Chondrocyte (in vitro differentiated cells): ENCODE measurements at places on chromosomes 1 and 21. TPM values are rescaled to one million over a fixed set of nuclear protein-coding genes. Genes with fewer than 3 reads are reported as not detected.
A peak's percentile ranks its signal among the peaks of the same experiment; 100 is the strongest.

DNA sequence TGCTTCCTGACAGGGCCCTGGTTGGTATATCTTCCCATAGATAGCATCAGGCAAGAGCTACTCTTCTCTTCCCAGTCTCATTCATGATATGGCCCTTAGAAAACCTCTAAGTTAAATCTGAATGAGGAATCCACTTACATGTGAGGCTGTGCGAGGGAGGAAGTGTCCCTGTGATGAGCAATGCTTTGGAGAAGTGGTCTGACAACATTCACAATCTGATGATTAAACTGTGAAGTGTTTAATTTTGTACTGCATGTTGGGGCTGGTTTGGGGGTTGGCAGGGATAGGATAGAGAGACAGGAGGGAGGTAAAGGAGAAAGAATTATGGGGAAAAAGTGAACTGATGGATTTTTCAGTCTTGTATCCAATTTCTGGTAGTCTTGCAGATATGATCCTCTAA, 421.2 kb upstream of the DAB1 start:
- no peak overlapping the region for H3K27ac ChIP-seq
- no peak for DNase-seq
- no peaks in the 10 kb centered on the region for H3K27me3 ChIP-seq
- peaks cover 21% of the 10 kb centered on the region for H3K4me1 ChIP-seq
- no peaks in the 10 kb centered on the region for H3K36me3 ChIP-seq
- no peak overlapping the region for H3K4me3 ChIP-seq

DNA sequence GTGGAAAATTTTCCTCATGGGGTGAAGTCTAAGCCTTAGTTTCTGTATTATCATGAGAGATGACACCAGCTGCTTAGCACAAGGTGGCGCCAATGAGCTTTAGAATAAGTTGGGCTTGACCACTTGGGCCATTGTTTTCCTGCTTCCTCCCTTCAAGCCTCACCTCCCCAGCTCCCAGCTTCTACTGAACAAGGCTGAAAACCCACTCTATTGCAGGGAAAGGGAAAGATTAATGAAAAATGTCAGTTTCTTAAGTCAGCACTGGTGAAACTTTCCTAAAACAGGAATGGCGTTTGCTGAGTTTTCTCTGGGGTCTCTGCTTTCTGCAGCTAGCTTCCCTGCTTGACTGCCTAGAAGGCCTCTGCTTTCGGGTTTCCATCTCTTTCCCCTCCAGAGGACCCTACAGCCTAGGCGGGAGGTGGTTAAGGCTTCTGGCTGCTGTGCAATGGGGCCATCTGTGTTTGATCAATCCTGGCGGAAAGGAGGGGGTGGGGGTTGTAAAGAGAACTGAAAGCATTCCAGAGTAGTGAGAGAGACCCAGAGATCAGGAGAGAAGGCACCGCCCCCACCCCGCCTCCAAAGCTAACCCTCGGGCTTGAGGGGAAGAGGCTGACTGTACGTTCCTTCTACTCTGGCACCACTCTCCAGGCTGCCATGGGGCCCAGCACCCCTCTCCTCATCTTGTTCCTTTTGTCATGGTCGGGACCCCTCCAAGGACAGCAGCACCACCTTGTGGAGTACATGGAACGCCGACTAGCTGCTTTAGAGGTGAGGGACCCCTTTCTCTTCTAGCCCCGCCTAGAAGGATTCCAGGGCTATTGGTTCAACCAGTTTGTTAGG, at the start of gene OLFML3:
TSS of gene OLFML3 (plus strand) at position 612 of the 840 bp plus-strand sequence. CDS start at position 655, 43 bp downstream.
- H3K4me3 ChIP-seq = peak within 1 kb of the TSS; percentile 67
- no peak for DNase-seq
- no peaks in the 10 kb centered on the region for H3K27me3 ChIP-seq

- H3K27me3 ChIP-seq = no peaks in the 10 kb centered on the region
- H3K4me3 ChIP-seq = no peak overlapping the region
- peaks cover 5% of the 10 kb centered on the region for H3K4me1 ChIP-seq
- H3K27ac ChIP-seq = no peak overlapping the region
- DNase-seq = no peak
Measured at GRCh38 chr1:77313491-77313890, 31.7 kb downstream of the AK5 start.

DNA sequence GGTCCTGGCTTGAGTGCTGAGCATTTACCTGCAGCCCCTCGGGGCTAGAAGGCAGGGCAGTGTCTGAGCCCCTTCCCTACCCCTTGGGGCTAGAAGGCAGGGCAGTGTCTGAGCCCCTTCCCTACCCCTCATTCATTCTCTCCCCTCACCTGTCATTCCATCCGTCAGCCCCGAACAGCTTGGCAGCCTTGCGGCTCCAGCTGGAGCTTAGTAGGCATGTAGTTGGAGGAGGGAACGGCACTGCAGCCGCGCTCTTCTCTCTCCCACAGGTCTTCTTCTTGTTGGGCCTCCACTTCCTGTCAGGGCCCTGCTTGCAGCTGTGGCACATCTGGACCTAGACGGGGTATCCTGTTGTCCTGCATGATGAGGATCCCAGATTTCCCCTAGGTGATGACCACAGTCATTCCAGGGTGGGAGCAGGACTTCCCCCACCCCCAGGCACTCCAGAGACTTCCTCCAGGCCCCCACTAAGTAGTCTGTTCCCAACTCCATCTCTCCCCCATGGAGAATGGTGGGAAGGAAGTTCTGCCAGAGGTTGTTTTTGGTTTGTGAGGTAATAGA, 22.2 kb downstream of the MAPKAPK2 start:
- peaks cover 82% of the 10 kb centered on the region for H3K4me1 ChIP-seq
- H3K4me3 ChIP-seq = no peak overlapping the region
- peak overlapping the region; percentile 57 for H3K27ac ChIP-seq
- no peaks in the 10 kb centered on the region for H3K27me3 ChIP-seq
- DNase-seq = no peak
- H3K36me3 ChIP-seq = no peaks in the 10 kb centered on the region

DNA sequence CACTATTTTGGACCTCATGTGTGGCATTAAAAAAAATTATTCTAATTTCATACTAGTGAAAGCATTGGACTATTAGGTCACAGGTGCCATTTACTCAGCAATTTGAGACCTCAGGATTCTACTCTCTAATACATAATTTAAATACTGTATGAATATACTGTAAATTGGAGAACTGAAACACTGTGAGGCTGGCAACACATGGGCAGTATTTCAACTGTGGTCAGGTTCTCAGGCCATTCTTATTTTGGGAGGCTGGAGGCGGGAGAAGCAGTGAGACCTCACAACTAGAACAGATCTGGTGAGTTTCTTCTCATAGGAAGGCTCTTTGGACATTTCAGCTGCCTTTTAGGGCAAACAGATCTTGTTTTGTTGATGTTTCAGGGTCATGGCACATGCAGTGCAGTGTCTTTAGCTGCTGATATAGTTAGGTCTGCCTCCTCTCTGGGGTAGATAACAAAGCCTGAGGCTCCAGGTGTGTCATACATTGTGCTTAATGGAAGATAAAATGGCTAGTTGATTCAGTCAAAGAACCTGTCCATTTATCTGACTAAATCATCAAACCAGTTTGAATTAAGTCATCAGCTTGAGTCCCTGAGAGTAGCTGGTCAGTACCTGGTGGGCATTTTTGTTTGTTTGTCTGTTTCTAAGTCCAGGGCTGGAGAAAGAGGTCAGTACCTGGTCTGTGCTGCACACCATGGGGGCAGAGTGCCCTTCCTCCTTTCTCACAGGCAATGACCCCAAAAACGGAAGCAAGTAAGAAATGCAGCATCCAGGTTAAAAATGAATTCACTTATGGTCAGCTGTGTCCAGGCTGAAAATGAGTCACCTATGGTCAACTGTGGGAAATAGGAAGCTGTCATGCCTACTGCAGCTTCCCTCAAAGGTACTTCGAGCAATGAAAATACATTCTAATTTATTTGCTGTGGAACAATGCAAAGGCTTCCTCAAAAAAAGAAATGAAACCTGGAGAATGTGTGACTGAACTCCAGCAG, 216.2 kb downstream of the SDCCAG8 start:
- peaks cover 6% of the 10 kb centered on the region for H3K4me1 ChIP-seq
- DNase-seq = no peak
- no peak overlapping the region for H3K4me3 ChIP-seq
- peaks cover 4% of the 10 kb centered on the region for H3K36me3 ChIP-seq
- no peak overlapping the region for H3K27ac ChIP-seq
- H3K27me3 ChIP-seq = no peaks in the 10 kb centered on the region

GRCh38 chr1:87092846-87093245, 178.4 kb downstream of the HS2ST1 start:
- no peak overlapping the region for H3K27ac ChIP-seq
- no peaks in the 10 kb centered on the region for H3K36me3 ChIP-seq
- no peak for DNase-seq

DNA sequence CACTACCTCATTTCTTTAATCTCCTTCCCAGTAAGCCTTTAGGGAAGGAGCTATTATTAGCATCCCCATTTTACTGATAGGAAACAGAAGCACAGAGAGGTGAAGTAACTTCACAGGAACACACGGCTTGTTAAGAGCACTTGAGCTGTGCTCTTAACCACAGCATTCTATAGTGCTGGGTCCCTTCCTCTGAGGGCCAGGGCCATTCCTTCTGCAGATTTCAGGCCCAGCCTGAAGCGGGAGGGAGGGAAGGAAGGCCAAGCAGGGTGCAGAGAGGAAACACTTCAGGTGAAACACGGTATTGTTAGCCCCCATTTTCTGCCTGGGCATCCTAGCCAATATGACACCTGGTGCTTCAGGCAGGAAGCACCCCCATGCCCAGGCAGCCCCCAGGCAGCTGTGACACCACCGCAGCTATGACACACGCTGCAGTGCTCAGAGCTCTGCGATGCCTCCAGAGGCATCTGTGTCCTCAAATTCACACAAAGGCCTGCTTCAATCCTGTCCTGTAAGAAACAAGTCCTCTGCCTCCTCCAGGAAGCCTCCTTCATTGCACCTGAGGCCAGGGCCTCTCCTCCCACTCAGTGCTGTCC, 4.5 kb upstream of the EXTL1 start:
- no peaks in the 10 kb centered on the region for H3K36me3 ChIP-seq
- no peaks in the 10 kb centered on the region for H3K27me3 ChIP-seq
- H3K4me3 ChIP-seq = no peak overlapping the region
- DNase-seq = no peak
- H3K27ac ChIP-seq = no peak overlapping the region

DNA sequence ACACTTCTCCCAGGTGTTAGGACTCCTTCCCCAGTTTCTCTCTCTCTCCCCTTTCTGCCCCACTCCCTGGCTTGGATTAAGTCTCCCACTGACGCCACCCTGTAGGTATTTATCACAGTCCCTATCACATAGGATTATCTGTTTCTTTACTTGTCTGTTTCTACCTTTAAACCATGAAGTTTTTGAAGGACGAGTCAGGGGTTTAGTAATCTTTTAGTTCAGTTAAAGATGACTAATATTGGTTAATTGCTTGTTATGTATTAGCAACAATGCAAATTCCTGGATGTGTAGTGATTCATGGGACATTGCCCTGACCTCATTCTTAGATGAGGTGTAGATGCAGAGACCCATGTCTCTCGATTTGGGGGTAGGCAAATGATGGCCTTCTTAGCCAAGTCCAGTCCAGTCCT, 6.4 kb downstream of the LAMC1 start:
- H3K27ac ChIP-seq = peak overlapping the region; percentile 88
- H3K4me1 ChIP-seq = peaks cover 89% of the 10 kb centered on the region
- H3K27me3 ChIP-seq = no peaks in the 10 kb centered on the region
- peak overlapping the region; percentile 40 for H3K4me3 ChIP-seq

DNA sequence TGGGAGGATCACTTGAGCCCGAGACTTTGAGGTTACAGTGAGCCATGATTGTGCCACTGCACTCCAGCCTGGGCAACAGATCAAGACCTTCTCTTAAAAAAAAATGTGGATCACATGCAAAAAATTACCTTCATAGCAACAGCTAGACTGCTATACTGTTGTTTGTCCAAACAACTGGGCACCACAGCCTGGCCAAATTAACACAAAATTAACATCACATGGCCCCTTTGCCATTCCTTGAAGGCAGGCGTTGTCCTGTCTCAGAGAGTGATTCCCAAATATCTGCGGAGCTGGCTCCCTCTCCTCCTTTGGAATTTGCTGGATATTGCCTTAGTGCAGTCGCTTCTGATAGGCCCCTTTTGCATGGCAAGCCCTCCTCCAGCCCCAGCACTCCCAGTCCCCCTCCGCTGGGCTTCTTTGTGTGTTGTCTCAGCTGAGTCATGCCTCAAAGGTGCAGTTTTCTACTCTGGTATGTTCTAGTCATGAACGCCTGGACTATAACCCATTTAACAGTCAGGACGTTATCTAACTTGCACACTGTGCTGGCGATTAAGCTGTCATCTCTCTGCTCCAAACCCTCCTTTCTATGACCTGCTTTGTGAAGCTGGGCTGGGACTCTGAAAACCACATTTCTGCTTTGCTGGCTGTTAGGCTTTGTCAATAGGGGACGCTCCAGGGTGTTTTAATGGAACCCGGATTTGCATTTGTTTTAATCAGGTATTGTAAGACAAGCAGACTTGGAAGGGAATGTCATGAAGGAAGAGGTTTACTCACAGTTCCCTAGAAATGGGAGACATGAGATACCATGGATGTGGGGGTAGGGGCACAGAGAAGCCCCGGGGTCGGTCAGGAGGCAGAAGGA, 20.1 kb upstream of the HPCAL4 start:
- DNase-seq = no peak
- no peak overlapping the region for H3K4me3 ChIP-seq
- H3K27me3 ChIP-seq = peaks cover 25% of the 10 kb centered on the region
- no peaks in the 10 kb centered on the region for H3K36me3 ChIP-seq

DNA sequence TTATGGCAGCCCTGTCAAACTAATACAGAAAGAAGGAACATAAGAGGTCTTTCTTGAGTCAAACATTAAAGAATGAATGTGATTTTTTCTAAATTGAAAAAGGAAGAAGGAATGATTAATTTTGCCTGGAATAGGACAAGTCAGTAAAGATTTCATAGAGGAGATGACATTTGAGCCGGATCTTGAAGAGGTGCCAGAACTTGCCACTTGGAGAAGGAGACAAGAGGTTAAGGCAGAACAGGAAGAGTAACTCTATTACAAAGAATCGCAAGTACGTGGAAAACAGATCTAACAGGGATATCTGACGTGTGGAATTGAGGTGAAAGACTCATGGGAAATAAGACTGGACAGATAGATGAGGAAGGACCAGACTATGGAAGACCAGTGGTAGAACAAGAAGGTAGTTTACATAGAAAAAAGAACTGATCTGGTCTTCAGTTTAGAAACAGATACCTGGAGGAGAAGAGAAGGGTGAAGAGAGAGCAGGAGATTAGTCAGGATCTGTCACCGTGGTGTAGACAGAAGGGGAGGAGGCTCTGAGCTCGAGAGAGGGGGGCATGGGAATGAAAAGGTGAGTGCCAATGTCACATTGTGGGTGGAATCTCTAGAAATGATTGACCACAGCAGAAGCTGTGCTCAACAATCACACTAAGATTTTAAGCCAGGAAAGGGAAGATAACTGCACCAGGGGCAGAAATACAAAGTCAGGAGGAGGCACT, 32.5 kb downstream of the RHOU start:
- H3K27me3 ChIP-seq = peaks cover 33% of the 10 kb centered on the region
- H3K4me1 ChIP-seq = peaks cover 3% of the 10 kb centered on the region
- H3K4me3 ChIP-seq = no peak overlapping the region
- DNase-seq = no peak
- peaks cover 2% of the 10 kb centered on the region for H3K36me3 ChIP-seq
- no peak overlapping the region for H3K27ac ChIP-seq

GRCh38 chr1:223748405-223748772, 36.0 kb downstream of the CAPN2 start:
- H3K27me3 ChIP-seq = no peaks in the 10 kb centered on the region
- peak overlapping the region; percentile 67 for H3K4me3 ChIP-seq
- DNase-seq = peak; percentile 79
- peak overlapping the region; percentile 78 for H3K27ac ChIP-seq
- H3K4me1 ChIP-seq = peaks cover 30% of the 10 kb centered on the region

The LAX1 gene
- 0.07 TPM in 1 of 3 replicates, not detected in the others for total RNA-seq

The AIRE gene
- not detected in 3 replicates for total RNA-seq

The DMBX1 gene
- total RNA-seq = not detected in 3 replicates

The TEKT2 gene
- 0.17 TPM in 1 of 3 replicates, not detected in the others for total RNA-seq

The ANKRD45 gene
- total RNA-seq = 0.39 TPM in 1 of 3 replicates, not detected in the others

The DCDC2B gene
- not detected in 3 replicates for total RNA-seq

The LRRC71 gene
- total RNA-seq = not detected in 3 replicates

The NUP210L gene
- total RNA-seq = 0.19 TPM in 1 of 3 replicates, not detected in the others

The ZMYND12 gene
- total RNA-seq = 0.30 to 0.56 TPM in 2 of 3 replicates, not detected in the other

The HTR6 gene
- total RNA-seq = not detected in 3 replicates

The OR10Z1 gene
- not detected in 3 replicates for total RNA-seq

The PDPN gene
- total RNA-seq = 1.0 to 1.3 TPM (median 1.1 TPM) in 3 replicates

The C1orf115 gene
- total RNA-seq = 2.0 to 3.5 TPM (median 3.4 TPM) in 3 replicates
